ENCODE measurements at places on chromosomes 12 and 14.
A peak's percentile ranks its signal among the peaks of the same experiment; 100 is the strongest.

GRCh38 chr14:101005447-101005846 lies 101.9 kb upstream of the RTL1 start:
- DNase-seq = peak; percentile 9

DNA sequence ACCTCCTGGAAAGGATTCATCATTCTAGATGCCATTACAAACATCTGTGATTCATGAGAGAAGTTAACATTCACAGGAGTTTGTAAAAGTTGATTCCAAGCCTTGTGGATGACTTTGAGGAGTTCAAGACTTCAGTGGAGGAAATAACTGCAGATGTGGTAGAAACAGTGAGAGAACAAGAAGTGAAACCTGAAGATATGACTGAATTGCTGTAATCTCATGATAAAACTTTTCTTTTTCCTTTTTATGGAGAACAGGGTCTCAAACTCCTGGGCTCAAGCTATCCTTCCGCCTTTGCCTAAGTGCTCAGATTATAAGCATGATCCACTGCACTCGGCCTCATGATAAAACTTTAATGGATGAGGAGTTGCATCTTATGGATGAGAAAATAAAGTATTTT lies 64.5 kb upstream of the GTF2A1 start:
- DNase-seq = no peak

DNA sequence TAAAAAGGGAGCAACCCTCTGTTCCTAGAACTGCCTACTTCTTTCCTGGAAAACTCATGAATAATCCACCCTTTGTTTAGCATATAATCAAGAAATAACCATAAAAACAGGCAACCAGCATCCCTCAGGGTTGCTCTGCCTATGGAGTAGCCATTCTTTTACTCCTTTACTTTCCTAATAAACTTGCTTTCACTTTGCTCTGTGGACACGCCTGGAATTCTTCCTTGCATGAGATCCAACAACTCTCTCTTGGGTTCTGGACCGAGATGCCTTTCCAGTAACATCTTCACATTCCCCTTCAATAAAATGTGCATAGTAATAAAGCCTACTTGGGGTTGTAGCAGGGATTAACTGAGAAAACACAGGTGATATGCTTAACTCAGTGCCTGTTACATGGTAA lies 286.4 kb upstream of the AMIGO2 start:
- DNase-seq = no peak

GRCh38 chr12:80184926-80185325 lies 85.6 kb downstream of the OTOGL start:
- DNase-seq = no peak

DNA sequence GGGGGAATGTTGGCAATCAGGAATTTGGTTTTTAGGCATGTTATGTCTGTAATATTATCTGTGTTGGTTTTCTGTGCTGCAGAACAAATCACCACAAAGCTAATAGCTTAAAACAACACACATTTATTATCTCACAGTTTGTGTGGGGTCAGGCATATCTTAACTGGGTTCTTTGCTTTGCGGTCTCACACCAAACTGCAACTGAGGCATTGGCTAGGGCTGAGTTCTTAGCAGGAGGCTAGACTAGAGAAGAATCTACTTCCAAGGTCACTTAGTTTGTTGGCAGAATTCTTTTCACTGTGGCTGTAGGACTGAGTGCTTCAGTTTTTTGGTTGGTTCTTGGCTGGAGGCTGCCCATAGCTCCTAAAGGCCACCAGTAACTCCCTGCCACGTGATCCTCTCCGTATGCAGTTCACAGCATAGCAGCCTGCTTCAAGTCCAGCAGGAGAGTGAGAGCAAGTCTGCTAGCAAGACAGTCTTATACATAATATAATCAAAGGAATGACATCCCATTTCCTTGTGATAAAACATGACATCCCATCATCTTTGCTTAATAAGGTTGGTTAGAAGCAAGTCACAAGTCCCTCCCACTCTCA lies 21.6 kb downstream of the ATF1 start:
- no peak for DNase-seq

DNA sequence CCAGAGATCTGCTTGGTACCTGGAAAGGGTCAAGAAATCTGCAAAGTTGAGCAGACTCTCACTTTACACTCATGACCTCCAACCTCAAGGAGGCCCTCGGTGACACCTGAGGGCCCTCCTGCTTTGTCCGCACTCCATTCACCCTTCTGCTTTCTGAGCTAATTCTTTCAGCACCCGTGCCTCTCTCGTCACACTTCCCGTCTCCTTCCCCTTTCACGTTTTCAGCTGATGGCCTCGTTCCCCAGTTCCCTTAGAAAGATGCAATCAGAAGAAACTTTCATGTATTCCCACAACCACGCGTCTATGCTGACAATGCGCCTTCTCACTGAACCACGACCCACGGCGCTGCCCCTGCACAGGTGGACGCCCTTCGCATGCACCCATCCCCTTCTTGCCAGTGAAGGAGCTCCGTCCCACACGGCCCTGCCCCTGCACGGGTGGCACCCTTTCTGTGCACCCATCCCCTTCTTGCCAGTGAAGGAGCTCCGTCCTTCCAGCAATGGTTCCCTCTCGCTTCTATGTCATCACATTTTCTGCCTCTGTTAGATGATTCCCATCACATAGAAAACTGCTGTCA lies 340.1 kb upstream of the FKBP4 start:
- DNase-seq = no peak

DNA sequence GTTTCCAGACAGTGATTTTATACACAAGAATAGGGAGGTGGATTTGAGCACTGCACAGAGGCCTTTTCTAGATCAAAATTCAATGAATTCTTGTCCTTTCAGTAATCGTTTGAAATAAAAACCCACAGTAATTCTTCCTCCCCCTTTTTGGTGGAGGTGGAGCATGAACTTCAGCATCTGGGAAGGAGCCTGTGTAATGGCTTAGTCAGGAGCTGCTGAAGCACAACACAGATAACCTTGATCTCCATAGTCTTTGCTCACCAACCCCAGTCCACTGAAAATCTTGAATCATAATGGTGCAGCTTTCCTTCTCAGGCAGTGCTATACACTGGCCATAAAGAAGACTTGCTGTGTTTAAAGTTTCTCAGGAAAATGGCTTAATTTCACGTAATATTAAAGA lies 6.4 kb upstream of the TBPL2 start:
- DNase-seq = no peak

DNA sequence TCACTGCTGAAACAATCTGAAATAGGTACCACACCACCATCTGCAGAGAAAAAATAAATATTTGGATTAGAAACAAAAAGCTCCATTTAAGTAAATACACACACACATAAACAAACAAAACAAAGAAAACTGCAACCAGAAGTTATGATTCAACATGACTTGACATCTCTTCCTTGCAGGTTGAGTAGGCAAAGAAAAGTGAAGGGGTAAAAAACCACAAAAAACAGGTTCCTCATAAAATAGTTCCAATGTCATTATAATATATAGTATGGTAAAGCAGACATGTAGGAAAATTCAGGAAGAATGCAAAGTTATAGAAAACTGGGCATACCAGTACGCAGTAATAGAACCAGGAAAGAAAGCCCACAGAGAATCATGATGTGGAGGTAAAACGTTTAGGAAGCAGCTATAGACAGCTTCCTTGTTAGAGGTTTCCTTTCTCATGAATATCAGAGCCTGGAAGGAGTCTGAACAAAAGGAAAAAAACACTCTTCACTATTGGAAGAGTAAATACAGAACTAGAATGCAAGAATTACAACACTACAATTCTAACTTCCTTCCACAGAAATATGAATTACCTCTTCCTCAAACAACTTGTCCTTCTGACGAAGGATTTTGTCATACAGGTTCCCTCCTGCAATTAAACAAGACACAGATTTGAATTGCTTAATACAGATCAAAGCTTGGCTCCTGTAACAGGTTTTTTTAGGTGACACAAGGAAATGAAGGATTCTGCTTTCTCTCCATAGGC lies 6.1 kb downstream of the NEK9 start:
- DNase-seq = no peak

DNA sequence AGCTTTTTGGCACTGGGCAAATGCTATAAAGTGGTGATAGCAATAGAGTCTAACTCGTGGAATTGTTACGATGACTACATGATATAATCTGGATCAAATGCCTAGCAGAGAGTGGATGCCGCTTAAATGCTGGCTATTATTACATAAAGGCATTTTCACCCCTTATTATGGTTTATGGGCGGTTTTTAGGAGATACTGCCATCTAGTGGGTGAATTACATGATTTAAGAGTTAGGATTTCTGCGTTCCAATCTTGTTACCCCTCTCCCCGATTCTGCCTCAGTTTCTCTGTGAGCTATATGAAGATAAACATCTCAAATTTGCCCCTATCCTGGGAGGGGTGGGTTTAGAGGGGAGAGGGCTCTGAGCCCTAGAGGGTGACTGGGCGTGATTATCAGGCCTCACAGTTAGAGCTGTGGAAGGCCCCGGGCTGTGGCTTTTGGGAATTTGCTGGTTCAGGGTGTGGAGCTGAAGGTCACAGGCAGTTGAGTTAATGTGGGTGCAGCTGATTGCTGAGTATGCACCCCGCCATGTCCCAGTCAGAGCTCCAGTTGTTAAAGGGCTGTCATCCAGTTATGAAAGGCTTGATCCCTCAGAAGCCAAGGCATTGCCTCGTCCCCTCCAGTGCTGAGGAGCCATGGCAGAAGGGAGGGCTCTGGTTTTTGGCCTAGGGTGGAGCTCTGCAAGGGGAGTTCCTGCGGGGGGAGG lies 14.4 kb downstream of the CLSTN3 start:
- peak; percentile 74 for DNase-seq

DNA sequence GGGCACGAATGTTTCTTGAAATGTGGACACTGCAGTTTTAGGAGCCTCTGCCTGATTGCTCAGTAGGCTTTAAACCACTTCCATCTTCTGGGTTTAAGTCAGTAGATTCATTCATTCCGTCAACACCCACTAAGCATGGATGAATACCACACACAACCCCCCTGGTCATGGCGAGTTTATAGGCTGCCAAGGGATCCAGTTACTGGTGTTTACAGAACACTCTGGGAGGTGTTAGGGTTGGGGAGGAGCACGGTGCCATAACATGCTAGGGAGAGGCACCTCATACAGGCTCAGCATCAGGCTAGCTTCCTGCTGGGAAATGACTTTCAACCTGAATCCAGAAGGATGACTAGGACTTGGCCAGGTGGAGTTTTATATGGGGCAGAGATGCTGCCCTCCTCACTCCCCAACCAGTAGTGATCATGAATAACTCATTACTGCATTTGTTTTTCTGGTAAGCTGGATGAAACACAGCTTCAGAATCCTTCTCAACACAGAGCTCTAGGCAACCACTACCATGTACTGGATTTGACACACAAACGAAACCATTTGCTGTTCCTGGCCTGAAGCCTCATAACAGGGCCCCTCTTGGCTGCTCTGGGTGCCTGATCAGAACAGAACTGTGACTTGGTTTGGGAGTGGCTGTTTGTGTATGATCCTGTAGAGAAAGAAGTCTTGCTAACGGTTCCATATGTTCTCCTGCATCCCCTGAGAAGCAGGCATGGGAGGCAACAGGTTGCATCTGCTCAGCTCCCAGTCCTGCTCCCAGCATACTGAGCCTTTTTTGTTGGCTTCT lies 47.9 kb downstream of the FBXW8 start:
- no peak for DNase-seq

DNA sequence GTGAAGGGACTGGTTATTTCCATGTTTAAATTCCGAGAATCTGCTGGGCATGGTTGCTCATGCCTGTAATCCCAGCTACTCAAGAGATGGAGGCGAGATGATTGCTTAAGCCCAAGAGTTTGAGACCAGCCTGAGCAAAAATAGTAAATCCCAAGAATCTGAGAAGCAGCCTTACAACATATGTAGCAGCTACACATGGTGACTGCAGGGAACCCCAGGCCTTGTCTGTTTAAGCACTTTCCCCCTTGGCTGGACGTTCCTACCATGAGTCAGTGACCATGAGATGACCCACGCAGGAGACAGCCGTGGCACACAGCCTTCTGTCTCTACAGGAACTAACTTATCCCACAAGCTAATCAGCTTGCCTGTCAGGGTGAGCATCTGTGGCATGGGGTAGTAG lies 5.5 kb upstream of the SLC24A4 start:
- no peak for DNase-seq

GRCh38 chr12:38137716-38138115 lies 178.9 kb upstream of the ALG10B start:
- no peak for DNase-seq

GRCh38 chr12:64184216-64184615 lies 37.9 kb downstream of the KICS2 start:
- DNase-seq = no peak

DNA sequence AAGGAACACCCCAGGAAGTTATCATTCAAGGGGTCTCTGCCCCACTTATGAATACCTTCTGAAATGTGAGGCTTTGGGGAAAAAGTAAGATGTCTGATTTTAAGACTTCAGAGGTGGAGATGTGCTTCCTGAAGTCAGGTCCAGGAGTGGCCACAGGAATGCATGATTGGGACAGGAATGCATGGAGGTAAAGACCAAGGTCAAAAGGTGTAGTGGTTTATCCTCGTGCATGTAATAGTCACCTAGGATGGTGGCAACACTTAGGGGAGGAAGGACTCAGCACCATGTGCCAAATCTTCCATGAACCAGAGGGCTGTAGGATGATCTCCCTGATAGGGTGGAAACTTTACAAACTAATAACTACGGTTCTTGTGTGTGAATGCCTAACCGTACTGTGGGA lies 217.3 kb downstream of the C12orf75 start:
- DNase-seq = no peak

- peak; percentile 96 for DNase-seq
Observed at GRCh38 chr12:6285063-6285477, 25.4 kb upstream of the PLEKHG6 start.

DNA sequence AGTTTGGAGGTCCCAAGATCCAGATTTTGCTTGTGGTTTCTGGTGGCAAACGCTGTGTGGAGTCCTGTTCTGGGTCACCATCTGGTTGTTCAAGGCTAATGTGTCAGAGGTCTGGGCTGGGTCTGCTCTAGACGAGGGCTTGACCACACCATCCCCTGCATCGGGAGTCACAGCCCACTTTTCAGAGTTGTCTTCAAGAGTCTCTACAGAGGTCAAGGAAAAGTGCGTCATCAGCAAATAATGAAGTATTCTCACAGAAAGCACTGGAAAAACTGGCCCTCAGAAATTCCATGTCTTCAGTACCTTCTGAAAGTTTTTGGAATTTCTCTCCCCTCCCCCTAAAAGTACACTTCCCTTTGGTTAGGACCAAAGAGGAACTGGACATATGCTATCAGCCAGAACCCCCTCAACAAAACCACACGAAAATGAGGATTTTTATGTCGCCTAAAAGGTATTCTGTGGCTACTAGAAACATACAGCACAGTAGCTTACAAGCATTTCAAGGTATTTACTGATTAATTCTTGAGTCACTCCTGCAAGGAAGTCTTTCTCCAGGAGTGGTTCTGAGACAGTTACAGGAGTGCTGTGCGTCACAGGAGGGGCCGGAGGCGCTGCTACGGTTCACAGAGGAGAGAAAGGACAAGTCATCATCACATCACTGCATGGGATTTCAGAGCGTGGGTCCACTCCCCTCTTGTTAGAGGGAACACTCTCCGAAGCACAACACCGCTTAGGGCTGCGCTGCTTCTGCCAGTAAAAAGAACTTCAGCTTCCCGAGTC lies 35.4 kb downstream of the RAD52 start:
- no peak for DNase-seq

DNA sequence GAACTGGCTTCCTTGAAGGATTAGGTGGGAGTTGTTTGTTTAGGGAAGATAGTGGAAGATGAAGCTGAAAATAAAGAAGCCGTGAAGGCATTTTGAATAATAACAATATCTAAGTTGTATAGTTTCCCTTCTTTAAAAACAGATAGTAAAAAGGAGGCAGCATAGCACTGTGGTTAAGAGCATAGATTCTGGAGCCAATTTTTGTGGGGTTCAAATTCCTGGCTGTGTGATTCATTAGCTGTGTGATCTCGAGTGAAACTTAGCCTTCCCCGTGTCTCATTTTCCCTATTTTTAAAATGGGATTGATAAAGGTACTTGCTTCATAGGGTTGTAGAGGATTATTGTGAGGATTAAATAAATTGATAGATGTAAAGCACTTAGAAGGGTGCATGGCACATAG lies 104.5 kb downstream of the MYRFL start:
- no peak for DNase-seq

Measured in H7 (cell line).